ENCODE measurements at places on chromosomes 12 and 14.

- no peak for DNase-seq
Observed at GRCh38 chr12:71838676-71839075, 883 bp upstream of the TBC1D15 start.

DNA sequence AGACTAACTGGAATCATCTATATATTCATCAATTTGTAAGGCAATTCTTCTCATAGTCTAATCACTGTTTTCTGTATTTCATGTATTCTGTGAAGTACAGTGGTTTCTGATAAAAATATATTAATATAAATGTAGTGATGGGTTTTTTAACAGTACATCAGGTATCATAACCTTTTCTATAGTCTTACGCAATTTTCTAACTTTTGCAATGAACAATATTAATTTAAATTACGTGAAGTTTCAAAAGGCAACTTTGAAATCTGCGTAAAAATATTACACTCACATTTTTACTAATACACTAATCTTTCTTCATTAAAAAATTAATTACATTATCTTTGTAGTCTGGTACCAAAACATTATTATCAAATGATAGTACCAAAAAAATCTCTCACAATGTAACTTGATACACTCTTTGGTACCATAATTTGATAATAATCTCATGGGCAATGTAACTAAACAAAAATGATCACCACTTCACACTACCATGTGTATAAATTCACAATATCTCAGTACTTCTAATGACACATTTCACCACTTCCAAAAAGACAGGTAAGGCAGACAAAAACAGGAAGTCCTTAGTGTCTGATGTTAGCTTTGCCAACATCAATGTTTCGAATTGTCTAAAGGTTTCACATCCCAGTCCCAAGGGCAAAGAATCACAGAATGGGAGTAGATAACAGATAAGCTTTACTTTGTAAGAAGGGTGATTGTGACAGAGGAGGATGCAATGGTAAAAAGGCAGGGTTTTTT is 8.7 kb downstream of the DNAI7 start:
- no peak for DNase-seq

GRCh38 chr12:51721282-51721940 is 127.1 kb downstream of the FIGNL2 start:
- DNase-seq, result no peak

DNA sequence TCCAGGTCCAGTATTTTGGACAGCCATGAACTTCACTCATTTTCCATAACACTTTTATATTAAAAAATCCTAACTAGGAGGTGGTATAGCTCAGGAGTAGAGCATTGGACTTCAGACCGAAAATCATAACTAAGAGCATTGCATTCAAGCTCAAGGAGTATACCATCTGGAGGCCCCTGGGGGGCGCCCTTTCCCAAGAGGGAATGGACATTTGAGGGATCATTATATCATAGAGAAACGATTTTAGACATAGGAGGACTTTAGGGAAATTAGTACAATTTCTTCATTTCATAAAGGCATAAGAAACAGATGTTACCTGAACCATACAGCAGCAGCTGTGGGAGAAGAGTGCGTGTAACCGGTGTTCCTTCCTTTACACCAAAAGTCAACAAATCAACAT is 5.2 kb upstream of the ATG14 start:
- DNase-seq, result peak; percentile 18

GRCh38 chr12:43210485-43211192 is 341.4 kb downstream of the ADAMTS20 start:
- no peak for DNase-seq

- no peak for DNase-seq
Observed at GRCh38 chr14:82011460-82011859, 477.8 kb upstream of the SEL1L start.

- no peak for DNase-seq
Observed at GRCh38 chr14:22508150-22508457, 80.9 kb downstream of the DAD1 start.

DNA sequence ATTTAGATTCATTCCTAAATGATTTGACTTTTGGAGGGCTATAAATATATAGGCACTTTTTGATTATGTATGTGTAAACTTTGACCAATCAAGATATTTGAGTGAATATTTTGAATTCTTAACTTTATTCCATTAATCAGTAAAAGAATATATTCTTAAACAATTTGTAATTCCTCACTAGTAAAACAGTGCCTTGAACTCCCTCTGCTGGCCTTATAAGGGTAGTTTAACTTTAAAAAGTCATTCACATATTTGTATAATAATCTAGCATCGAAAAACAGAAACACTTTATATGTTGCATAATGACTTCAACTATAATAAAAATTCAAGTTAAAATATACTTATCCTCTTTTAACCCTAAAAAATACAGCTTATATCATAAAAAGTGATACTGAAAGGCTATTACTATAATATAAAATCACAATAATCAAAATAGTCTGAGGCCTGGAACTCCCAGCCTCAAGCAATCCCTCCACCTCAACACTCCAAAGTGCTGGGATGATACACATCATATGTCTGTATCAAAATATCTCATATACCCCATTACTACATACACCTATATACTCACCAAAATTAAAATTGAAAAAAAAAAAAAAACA is 31.2 kb downstream of the CCDC59 start:
- DNase-seq, result peak; percentile 53

GRCh38 chr12:55679691-55680090 is 28.0 kb downstream of the ITGA7 start:
- no peak for DNase-seq

DNA sequence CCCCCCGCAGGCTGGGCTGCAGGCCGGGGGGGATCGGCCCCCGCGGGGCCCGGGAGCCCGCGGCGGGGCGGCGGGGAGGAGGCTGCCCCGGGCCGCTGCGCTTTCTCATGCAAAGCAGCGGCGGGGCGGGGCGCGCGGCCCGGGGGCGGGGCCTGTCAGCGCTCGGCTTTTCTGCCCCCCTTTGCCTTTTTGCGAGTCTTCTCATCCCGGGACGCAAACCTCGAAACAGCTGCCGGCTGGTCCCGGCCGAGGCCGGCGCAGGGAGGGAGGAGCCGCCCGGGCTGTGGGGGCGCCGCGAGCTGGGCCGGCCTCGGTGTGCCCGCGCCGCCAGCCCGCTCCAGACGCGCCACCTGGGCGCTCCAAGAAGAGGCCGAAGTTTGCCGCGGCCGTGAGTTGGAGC is at the start of gene FZD10:
Gene FZD10, plus strand, starts transcription at position 198 of the 400 bp plus-strand sequence. CDS start 479 bp downstream, outside the sequence.
- DNase-seq, result no peak

DNA sequence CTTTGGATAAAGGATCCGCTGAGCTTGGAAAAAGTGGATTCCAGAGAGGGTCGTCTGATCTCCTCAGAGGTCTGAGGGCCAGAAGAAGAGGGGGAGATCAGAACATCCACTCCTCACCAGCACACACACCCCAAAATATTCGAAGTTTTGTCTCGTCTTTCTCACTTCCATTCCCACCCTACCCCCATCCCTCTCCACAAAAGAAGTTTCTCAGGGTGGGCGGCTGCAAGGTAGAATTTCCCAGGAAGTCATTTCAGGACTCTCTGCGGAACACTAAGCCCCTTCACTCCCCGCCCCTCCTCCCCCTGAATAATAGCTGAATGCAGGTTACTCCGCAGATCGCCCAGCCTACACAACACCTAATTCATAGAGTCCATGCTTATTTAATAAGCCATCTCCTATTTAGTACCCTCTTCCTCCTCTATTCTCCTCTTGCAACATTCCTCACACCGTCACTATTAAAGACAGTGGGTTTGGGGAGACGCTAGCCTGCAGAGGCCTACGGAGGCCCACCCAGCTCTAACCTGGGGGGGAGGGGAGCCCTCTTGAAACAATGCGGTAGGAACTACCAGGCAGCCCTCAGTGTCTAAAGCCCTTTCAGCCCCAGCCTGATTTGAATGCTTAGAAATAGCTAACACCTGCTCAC is 649 bp upstream of the SALL2 start:
- no peak for DNase-seq

GRCh38 chr14:36511981-36512584 is 7.9 kb downstream of the NKX2-1 start:
- no peak for DNase-seq

GRCh38 chr12:112346194-112346593 is 36.0 kb downstream of the HECTD4 start:
- DNase-seq, result no peak

- DNase-seq, result no peak
Observed at GRCh38 chr14:22448035-22448904, 140.8 kb downstream of the DAD1 start.

GRCh38 chr14:95402578-95402977 is 82.9 kb upstream of the CLMN start:
- no peak for DNase-seq

- no peak for DNase-seq
Observed at GRCh38 chr12:68175557-68176061, 16.1 kb upstream of the IFNG start.

DNA sequence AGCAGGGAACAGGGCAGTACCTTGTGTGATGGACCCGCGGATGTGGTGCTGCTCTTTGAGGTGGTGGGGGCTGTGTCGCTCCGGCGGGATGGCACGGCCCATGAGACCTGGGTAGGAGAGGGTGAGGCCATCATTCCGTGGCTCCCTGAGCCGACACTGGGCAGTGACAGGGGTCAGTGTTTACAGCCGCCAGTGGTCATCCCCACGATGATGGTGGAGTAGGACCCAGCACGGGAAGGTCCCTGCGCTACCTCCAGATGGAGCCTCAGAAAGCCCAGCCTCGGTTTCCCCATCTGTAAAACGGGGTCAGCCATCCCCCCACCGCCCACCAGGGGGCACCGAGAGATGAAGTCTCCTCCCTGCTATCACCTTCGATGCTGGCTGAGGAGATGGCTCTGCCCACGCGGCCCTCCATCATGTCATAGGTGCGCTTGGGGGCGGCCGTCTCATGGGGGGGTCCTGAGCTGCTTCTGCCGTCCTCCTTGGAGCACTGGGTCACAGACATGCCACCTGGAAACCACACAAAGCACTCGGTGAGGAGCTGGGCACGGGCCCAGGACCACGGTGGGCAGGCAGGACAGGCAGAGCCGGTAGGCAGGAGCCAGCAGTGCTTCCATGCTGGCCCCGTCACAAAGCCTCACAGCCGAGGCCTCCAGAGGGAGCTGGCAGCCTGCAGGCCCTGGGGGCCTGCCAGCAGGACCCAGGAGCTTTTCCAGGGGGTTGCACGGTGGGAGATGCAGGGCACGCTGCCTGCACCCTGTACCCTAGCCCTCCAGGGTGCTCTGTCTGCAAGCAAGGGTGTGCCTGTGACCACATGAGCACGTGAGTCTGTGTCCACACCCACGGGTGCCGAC is 53.1 kb downstream of the RFLNA start:
- DNase-seq, result no peak

DNA sequence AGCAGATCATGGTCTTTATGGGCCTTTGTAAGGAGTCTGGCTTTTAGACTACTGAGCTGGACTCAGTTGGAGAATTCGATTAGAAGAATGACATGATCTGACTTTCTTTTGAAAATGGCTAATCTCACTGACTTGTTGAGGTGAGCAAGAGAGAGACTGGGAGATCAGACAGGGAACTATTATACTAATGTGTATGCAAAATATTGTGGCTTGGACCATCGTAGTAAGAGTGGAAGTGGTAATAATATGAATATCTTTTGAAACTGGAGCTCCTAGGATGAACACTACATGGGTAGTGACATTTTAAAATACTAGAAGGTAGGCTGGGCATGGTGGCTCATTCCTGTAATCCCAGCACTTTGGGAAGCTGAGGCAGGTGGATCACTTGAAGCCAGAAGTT is 56.2 kb upstream of the CCT2 start:
- no peak for DNase-seq

GRCh38 chr14:24054324-24054641 is 2.5 kb downstream of the CARMIL3 start:
- no peak for DNase-seq

- DNase-seq, result peak; percentile 24
Observed at GRCh38 chr12:130872179-130873096, 572 bp downstream of the RAN start.

DNA sequence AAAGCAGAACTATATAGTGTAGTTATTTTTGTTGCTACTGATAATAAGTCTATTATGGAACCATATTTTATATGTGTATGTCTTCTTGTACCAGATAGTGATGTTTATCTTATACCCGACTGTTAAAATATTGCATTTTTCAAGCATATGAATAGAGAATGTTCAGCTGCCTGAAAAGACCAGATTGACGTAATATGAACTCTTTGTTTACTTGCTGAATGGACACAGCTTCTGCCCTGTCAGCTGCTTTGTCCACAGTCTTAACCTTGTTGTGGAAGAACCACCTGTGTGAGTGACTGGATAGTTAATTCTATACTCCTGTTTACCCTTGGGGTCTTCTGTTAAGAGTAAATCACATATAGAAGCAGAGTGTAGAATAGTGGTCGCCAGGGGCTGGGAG is 109.3 kb downstream of the LGR5 start:
- DNase-seq, result no peak

- DNase-seq, result peak; percentile 79
Observed at GRCh38 chr14:22986508-22987054, 4.2 kb upstream of the AJUBA start.
